Activated CD4-positive, alpha-beta T cell treated with anti-CD3 and anti-CD28 coated beads, Interleukin-2, Interleukin-4, amounts not matched to agents 100 ng/mL and 50 ng/mL, durations not matched to agents 16 hours and 8 hours (primary cell): ENCODE measurements at places on chromosomes 11 and 22.
A peak's percentile ranks its signal among the peaks of the same experiment; 100 is the strongest.

DNA sequence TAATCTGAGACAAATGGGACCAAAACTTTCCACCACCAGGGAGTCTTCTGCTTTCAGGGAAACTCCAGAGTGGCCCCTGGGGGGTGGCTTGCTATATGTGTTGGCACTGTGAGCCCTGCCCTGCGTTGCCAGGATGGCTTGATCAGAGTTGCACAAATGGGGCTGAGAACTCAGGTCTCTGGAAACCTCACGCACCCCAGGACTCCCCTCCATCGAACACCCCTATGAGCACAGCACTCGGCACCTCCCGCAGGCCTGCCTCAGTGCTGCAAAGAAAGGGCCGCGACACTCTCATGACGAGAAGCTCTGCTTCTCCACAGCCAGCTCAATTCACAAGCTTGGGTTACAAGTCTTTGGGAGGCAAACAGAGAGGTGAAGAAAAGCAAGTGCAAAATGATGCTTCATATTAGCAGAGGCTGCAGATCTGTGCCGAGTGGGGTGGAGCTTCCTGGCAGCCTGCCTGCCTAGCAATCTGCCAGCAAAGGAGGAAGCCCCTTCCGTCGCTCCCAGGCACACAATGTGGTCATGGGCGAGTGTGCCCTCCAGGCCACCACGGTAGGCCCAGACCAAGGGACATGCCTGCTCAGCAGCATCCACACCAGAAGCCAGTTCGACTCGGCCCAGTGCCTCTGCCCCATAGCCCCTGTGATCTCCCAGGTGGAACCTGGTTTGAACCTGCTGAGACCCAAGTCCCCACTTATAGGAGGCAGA, 55.7 kb downstream of the MYH9 start:
- peak; percentile 79 for DNase-seq

DNA sequence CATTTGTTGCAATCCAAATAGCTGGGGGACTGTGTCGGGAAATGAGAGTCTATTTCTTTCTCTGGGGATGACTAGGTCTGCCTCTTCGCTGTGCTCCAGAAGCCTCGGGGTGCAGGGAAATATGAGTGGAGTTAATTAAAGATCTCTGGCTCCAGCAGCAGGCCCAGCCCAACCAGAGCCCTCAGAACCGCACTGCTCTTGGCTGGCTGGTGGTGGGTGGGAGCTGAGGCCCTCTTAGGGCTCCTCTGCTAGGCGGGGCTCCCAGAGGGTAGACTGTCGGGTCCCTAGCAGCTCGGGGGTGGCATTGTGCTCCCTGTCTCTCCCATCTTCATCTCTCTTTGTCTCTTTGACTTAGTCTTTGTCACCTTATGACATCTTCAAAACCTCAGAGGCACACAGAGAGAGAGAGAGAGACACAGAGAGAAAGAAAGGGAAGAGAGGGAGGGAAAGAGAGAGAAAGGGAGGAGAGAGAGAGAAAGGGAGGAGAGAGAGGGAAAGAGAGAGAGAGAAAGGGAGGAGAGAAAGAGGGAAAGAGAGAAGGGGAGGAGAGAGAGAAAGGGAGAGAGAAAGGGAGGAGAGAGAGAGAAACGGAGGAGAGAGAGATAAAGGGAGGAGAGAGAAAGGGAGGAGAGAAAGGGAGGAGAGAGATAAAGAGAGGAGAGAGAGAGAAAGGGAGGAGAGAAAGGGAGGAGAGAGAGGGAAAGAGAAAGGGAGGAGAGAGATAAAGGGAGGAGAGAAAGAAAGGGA, 20.2 kb downstream of the MPPED1 start:
- no peak for DNase-seq

GRCh38 chr11:46207270-46207669, 70.2 kb upstream of the CREB3L1 start:
- no peak for DNase-seq

DNA sequence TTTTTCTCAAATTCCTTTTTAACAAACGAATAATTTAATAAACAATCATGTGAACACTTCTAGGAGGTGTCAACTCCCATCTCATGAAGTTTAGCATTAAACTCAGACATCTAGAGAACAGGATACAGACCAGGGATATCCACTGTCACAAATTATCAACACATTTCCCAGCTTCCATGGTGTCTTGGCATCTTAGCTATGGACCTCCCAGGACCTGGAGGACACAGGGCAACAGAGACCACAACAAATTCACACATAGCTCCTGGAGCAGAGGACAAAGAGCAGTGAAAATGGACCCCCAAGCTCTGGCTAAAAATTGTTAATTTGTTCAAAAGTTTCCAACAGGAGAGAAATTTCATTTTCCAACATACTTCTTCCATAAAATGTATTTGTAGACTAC, 102.2 kb downstream of the SGSM3 start:
- no peak for DNase-seq

GRCh38 chr22:22048981-22049531, 66.5 kb upstream of the TOP3B start:
- DNase-seq, result no peak

DNA sequence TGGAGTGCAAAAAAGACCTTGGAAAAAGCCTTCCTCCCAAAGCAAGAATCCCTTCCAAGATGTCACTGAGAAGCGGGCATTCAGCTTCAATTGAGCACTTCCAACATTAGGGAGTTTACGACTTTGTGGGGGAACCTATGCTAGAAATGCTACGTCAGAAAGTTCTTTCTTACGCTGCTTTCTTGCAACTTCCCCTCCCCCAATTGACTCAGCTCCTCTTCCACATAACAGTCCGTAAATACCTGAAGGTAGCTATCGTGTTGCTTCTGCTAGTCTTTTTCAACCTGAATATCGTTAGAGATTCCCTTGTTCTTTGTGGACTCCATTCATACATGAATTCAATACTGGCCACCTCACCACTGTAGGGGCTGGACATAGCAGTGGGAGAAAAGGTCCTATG, 47.0 kb downstream of the VSIG10L2 start:
- DNase-seq, result no peak

DNA sequence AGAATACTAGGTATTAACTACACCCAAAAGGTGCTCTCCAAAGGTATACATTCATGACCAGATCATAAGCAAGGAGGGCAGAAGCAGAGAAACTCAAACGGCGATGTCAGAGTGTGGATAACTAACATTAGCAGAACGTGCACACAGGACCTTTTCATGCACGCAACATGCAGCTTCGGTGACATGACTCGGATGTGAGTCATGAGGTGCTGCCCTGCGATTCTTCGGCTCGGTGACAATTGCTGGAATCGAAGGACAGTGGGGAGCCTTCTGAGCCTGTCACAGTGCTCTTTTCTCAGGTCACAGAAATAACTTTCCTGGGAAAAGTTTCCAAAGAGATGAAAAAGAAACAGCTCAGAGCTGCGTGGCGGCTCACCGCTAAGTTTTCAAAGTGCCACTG, 418.5 kb upstream of the SYN3 start:
- DNase-seq, result no peak

DNA sequence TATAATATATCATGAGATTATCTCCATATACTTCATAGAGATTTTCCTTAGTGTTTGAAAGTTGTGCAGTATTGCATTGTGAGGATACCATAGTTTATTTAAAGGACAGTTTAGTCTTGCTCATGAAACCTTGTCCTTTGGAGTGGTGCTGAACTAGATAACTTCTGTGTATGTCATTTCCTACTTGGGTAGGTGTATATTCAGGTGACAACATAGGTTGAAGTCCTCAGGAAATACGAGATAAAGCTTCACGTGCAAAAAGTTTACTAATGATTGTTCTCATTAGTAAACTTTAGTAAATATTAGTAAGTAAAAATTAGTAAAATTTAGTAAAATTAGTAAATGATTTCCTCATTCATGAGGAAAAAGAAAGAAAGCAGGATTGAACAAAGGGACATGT, 521.3 kb upstream of the LRRC4C start:
- no peak for DNase-seq

- no peak for DNase-seq
Observed at GRCh38 chr11:119417726-119418540, 5.0 kb downstream of the THY1 start.

GRCh38 chr22:47372596-47373385, 610.3 kb downstream of the TBC1D22A start:
- no peak for DNase-seq

- DNase-seq, result peak; percentile 54
Observed at GRCh38 chr11:121417055-121417551, 35.0 kb upstream of the SORL1 start.

DNA sequence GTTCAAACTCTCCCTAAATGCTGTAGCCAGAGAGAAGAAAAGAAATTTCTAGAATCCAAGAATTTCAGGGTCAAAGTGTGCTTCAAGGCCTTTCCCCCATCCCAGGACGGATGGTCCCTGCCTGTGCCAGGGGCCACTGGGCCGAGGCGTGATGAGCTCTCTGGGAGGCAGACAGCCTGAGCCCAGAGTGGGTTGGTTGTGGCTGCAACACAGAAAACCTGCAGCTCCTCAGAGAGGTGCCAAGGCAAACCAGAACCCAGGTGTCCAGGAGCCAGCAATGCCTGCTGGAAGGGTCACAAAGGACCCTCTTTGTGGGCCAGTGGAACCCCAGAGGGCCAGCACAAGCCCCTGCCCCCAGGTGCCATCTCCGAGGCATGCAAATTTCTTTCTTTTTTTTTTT, 2.6 kb upstream of the APOL6 start:
- no peak for DNase-seq

DNA sequence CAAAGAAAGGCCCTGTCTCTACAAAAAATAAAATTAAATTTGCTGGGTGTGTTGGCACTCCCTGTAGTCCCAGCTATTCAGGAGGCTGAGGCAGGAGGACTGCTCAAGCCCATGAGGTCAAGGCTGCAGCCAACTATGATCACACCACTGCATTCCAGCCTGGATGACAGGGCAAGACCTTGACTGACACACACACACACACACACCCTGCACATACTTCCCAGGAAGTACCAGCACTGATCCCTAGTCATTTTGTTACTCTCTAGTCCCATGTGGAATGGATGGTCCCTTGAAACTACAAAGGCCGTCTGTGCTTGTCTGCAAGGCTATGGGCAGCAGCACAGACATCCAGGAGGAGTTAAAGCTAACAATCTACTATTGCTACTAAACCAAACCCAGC, 59.7 kb upstream of the CYP2D6 start:
- no peak for DNase-seq

- no peak for DNase-seq
Observed at GRCh38 chr11:83725728-83726127, 439.6 kb upstream of the CCDC90B start.

- DNase-seq, result no peak
Observed at GRCh38 chr11:66641834-66642233, 3.3 kb downstream of the RBM4 start.

GRCh38 chr11:112777283-112777751, 183.9 kb upstream of the NCAM1 start:
- DNase-seq, result no peak

DNA sequence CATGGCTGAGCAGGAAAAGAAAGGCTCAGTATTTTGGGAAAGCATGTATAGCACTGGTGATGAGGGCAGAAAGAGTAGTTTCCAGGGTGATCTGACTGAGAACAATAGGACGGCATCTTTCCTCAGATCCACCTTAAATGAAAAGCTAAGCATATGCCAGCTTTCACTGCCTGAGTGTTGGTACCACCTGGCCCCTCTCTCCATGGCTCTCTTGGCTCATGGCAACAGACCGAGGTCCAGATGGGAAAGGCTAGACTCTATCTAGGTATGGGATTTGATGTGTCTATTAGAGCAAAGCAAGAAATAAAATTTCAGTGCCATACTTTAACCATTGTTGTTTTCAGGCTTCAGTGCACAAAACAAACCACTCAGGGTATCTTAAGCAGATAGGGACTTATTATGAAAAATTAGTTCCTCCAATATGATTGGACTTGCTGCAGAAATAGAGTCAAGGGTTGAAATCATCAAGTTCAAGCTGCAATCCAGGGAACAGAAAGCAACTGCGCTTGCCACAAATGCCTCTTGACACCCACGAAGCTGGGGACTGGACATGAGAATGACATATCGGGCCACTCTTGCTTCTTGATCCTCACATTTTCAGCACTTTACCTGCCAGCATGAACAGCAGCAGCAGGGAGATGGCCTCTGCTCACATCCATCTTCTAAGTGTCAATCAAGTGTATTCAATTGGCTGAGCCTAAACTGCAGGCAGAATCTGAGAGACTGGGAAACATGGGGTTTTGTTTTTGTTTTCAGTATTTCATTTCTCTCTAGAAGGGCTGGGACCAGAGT, 64.0 kb upstream of the SNX19 start:
- no peak for DNase-seq

- no peak for DNase-seq
Observed at GRCh38 chr11:104152941-104153505, 10.9 kb downstream of the PDGFD start.

DNA sequence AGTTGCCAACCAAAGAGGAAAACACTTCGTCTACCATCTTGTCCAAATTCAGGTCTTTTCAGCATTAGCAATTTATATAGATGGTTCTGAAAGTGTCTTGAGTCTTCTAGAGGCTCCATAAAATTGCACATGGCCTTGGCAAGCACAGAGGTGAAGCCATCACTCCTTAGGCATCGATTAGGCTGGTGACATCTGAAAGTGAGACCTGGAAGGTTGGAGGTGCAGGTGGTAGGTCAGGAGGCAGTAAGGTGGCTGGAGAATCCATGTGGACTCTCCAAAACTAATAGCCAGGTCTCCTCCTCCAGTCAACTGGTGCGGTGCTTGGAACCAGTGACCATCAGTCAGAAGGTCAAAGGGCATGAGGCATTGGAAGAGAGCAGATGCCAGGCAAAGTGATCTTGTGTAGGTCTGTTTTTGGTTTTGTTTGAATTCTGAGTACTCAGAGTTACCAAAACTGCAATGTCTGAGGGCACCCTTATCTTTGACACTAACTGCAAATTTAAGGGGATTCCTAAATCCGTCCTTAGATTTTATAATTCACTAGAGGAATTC, 6.6 kb upstream of the APOL2 start:
- no peak for DNase-seq

DNA sequence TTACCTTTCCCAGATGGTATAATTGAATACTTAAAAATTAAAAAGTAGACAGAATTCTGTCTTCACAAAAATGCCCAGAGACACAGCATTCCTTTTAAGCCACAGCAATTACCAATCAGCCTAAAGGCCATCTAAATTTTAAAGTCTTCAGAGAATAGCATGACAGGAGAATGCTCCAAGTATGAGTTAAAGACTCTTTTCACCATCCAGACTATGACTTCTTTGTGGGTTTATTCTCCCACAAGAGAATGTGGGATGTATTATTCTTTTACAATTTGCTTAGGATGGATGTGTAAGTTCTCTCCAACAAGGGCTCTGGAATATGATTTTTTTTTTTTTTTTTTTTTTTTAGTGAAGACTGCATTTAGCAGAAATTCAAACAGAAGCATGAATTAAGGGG, 249.9 kb downstream of the TTC28 start:
- DNase-seq, result no peak
